Nucleus accumbens (tissue), 56 donors: ENCODE measurements at places on chromosomes 2 and 18.

- DNase-seq, result no peak
These were observed 180.1 kb upstream of the SPOPL start for GRCh38 chr2:138321458-138321857.

DNA sequence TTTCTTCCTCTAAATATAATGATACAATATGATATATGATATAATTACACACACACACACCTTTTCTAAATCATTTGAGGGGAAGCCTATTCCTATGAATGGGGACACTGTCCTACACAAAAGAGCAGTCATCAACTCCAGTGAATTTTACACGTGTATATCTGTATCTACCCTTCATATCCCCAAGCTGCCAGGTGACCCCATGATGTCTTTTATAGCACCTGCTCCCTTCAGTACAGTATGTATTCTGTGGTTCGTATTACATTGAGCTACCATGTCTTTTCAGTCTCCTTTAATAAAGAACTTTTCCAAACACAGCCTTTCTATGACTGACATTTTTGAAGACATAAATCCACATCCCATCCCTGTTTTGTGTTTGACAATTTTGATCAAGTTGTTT is 19.0 kb downstream of the TBC1D8 start:
- no peak for DNase-seq

DNA sequence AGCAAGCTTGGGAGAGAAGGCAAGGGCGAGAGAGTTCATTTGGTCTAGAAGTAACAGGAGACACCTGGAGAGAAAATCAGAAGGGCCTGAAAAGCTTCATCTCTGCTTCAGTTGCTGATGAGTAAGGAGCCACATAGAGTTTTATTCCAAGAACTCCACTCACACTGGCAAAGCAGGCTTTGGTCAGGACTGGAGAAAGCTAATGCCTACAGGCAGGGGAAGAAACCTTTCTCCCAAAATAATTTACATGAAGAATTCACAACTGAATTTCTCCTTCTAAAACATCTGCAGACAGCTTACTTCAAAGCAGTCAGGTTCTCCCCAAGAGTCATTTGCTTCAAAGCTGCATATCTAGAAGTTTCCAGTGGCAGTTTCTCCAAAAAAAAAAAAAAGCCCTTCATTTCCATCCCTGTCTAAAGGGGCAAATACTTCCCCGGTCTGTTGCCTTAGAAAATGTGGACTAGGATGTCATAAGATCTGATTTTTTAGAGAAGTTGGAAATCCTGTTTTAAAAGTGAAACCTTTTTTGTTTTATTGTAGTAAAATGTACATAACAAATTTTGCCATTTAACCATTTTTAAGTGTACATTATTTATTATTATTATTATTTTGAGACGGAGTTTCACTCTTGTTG is 46.3 kb downstream of the TMEM247 start:
- DNase-seq, result no peak

- no peak for DNase-seq
These were observed 11.8 kb downstream of the CYRIA start for GRCh38 chr2:16653799-16654198.

- no peak for DNase-seq
These were observed 26.5 kb upstream of the KLF11 start for GRCh38 chr2:10016802-10017258.

GRCh38 chr2:39150890-39151497 is 30.1 kb upstream of the SOS1 start:
- no peak for DNase-seq
